ENCODE measurements at places on chromosomes 16 and 17.

DNA sequence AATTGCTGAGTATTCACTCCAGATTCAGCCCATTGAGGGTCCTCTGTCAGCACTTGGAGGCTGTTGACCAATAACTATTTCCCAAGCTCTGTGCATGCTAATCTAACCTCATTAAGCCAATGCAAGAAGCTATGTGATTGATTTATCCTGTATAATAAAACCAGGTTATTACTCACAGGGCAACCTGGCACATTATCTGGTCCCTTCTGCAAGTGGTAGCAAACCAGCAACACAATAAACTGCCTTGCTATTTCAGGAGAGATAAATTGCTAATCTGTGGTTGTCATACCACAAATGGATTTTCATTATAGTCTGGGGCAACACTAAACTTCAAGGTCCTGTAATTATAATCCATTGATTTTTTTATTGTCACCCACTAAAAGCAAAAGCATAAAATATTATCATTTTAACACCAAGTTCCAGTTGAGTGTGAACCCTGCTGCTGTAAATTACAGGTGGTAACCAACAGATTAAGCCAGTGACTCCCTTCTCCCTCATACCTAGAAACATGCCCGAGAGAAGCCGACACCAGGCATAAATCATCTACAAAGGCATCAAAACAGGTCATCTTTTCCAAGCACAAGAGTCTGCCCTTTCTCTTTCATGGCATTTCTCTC is 51.1 kb upstream of the SOX9 start:
- no peak for DNase-seq

GRCh38 chr16:50627419-50627818 is 53.7 kb downstream of the SNX20 start:
- peak; percentile 38 for DNase-seq

- peak; percentile 53 for DNase-seq
Observed at GRCh38 chr16:88941913-88942909, 34.8 kb downstream of the CBFA2T3 start.

- no peak for DNase-seq
Observed at GRCh38 chr17:61175298-61176142, 224.1 kb upstream of the TBX2 start.

DNA sequence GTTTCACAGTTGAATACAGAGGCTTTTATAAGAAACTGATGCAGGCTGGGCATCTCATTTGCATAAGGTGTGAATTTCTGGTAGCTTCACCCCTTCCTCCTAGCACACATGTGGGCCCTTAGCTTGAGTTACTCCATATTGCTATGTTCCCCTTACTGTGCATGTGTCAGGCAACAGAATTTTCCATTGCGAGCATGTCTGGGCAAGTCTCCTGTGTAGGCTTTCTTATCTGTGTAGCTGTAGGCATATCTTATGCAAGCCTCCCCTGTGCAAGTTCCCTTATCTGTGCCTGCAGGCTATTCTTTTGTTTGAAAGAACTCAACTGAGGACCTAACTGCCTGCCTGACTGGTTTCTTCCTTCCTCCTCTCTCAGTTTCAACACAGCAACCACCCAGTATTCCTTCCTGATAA is 597.4 kb upstream of the CDH5 start:
- no peak for DNase-seq

- DNase-seq, result no peak
Observed at GRCh38 chr17:50836826-50837225, 1.4 kb downstream of the WFIKKN2 start.

DNA sequence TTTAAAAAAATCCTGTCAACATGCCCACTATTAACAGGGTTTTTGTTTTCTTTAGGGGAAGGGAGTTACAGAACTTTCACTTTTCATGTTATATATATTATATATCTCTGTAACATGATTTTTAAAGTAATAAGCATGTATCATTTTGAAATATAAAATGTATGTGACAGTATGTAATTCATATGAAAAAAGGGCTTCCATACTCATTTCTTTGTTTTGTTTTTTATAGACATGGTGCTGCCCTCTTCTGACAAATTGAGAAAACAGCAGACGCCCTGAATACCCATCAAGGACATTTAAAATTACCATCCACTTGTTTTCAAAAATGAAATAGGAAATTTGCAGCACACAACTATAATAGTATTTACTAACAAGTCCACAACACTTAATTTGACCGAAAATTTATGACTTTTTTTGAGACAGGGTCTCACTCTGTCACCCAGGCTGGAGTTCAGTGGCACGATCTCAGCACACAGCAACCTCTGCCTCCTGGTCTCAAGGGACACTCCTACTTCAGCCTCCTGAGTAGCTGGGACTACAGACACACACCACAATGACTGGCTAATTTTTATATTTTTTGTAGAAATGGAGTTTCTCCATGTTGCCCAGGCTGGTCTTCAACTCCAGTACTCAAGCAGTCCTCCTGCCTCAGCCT is 30.4 kb downstream of the CFDP1 start:
- no peak for DNase-seq

GRCh38 chr16:75546293-75546692 is 9.8 kb downstream of the TMEM231 start:
- no peak for DNase-seq

DNA sequence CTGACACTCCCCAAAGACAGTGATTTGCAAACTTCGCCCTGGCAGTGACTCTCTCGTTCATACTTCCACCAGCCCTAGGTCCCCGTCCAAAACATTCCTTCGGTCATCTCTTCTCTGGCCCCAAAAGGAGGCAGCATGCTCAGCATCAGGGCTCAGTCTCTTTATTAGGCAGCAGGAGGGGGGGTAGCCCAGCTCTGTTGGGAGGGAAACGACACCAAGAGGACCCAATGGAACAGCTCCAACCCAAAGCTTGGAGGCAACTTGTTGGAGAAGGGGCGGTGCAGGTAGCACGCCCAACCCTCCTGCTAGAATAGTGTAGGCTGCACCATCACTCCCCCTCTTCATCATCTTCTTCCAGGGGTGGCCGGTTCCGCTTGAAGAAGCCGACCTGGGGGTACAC is 8.4 kb upstream of the FAM171A2 start:
- no peak for DNase-seq

DNA sequence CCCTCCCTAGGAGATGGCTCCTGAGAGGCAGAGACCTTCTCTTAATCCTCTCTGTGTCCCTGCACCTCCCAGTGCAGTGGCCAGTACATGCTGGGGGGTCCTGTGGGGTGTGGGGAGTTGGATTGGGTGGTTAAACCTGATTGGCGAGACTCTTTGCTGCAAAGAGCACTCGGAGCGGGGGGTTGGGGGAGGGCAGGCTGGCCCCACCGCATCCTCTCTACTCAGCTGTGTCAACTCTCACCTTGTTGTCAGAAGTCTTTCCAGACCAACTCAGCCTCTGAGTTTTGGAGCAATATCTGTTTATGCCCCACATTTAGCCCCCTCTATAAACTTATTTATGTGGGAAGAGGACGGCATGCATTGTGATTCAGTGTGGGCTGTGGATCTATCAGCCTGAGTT is 40.0 kb downstream of the SMARCE1 start:
- DNase-seq, result no peak

- no peak for DNase-seq
Observed at GRCh38 chr16:49550140-49550539, 176.5 kb downstream of the C16orf78 start.

- DNase-seq, result no peak
Observed at GRCh38 chr16:47059991-47060390, 83.8 kb downstream of the NETO2 start.

- no peak for DNase-seq
Observed at GRCh38 chr17:48438516-48439061, 8.6 kb upstream of the SKAP1 start.
